Nucleus accumbens (tissue), 56 donors: ENCODE measurements at places on chromosomes 4 and X.

GRCh38 chr4:165360041-165360695, 18.6 kb upstream of the CPE start:
- DNase-seq: no peak

DNA sequence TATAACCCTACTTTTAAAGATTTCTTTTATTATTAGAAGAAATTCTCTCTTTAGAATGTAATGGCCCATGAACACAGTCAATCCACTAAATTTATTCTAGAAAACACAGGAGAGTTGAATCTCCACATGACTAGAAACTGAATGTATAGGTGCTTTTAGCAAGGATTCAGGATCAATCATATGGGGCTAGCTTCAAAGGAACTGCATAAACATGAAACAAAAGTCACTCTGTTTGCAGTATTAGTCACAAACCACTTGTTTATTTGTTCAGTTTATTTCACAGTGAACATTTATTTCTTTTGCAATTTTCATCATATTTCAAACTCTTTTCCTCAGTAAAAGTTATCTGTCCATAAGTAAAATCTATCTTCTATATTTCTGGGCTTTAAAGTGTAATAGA, 1604.6 kb downstream of the PCDH18 start:
- DNase-seq: no peak

GRCh38 chr4:105551965-105552746, at the start of gene ARHGEF38:
Gene ARHGEF38 (plus strand): TSS chr4:105552620. CDS start chr4:105552766, 146 bp downstream.
- no peak for DNase-seq

DNA sequence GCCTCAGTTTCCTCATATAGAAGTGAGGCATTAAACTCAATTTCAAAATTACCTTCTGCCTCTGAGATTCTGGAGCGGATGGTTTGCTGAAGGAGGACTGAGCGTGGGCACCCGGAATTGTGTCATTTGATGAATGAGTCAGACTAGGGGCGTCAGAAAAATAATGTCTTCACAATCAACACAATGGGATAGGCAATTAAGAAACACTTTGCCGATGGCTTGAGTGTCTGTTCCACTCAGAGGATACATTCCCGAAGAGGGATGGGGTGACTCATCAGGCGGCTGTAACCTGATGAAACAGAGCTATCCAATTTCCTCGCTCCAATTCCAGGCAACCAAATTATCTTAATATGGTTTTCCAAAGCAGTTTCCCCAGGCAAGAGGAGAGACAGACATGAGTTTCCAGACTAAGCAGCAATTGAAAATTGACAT, 1.2 kb upstream of the CHRNA9 start:
- no peak for DNase-seq

DNA sequence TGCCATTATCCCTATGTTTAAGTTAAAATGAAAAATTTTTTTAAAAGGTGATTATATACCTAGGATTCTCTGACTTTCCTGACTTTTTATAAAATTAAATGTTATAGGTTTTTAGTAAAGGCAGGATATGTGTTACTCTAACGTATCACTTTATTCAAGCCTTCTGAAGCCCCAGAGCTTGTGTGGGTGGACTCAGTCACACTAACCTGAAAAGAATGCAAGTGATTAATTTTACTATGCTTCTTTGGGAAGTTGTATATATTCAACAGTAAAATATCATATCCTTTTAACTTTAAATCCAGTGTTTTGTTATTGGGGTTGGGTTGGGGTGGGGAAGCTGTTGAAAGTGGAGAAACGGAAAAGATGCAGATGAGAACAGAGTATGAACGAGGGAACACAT, 22.8 kb downstream of the PDLIM3 start:
- no peak for DNase-seq

- no peak for DNase-seq
These were observed 127.1 kb downstream of the KLHL13 start for GRCh38 chrX:117989512-117989911.

- no peak for DNase-seq
These were observed 7.8 kb upstream of the HERC3 start for GRCh38 chr4:88584471-88584900.

DNA sequence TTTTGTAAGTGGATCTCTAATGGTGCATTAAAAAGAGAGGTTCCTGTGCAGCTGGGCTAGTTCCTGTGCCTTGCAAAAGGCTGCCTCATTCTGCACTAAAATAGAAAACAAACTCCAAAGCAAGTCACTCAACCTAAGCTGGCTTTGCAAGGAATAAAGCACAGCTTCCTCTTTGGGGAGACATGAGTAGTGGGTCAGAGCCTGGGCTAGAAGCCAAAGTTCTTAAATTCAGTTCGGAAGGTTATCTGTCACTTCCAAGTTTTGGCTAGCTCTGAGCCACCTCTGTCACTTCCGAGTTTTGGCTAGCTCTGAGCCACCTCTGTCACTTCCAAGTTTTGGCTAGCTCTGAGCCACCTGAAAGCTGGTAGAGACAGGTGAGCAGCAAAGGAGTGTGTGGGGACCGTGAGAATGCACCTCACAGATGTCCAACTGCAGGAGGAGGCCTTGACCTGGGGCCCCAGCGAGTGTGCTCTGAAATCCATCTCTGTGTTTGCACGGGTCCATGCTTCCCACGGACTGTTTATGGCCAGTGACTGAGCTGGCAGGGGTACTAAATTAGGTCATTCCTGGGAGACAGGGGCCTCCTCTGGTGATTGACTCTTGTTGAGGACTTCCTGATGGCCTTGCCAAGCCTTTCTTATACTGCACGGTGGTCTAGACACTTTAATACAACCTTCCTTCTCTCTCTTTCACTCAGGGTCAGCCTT, 36.4 kb upstream of the MAMLD1 start:
- no peak for DNase-seq

GRCh38 chr4:40461062-40461461, 125.9 kb downstream of the CHRNA9 start:
- DNase-seq: no peak

DNA sequence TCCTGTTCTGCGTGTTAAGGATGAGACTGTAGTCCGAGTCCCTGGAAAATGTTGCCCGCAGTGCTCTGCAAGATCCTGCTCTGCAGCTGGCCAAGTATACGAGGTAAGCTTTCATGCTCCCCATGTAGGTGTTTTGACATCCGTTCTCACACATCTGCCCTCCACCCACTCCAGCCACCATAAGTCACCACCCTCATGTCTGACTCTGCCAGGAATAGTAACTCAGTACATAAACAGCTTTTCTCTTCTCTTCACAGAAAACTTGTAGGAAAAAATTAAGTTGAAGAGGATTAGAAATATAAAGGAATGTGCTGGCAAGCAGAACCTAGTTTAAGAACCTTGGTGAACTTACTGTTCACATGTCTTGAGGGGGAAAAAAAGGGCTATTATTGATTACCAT, 207.9 kb downstream of the FRAS1 start:
- DNase-seq: no peak

DNA sequence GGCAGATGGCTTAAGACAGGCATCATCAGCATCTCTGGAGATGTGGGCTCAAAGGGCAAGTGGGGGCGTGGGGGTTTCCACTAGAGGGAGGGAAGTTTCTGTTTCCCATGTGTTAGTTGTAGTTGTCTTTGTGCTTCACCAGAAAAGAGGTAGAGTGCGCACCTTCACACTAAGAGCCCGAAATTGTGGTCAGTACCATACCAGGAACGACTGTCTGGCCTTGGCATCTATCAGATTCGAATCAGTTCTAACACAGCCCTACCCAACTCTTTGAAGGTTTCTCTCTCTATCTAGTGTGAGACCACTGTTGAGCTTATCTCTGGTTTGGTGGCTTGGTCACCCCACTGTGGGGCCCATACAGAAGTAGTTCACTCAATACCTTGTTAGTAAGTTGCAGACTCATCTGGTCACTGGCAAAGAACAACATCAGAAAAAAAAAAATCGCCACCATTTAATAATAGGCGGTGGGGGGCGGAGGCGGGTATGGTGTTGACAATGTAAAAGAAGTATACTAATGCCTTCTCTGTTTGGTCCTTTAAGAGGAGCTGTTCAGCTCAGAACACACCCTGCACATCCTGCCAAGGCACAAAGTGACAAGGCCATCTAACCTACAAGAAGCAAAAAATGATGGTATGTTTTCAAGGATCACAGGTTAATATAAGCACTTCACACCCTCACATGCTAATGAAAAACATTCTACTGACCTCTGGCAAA, 71.1 kb downstream of the NYX start:
- no peak for DNase-seq

GRCh38 chrX:123834116-123834515, 25.7 kb upstream of the XIAP start:
- DNase-seq: no peak

GRCh38 chr4:142719854-142720541, 126.1 kb downstream of the INPP4B start:
- no peak for DNase-seq

DNA sequence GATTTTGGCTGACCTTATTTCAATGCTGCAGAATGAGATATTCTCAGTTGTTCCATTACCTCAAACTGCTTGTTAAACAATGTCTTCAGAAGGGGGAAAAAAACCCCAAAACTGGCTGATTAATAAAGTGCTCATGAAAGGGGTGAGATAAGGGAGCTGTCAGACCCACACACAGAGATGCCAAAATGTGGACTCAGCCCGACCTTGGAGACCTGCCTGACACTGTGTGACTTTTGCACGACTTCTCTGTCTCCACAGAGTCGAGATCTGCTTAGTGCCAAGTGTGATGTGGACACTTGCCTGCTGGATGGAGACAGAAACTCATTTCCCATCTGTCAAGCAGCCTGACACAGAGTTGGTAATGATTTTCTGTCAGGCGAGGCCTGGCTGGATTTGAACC, 31.5 kb downstream of the REELD1 start:
- no peak for DNase-seq

DNA sequence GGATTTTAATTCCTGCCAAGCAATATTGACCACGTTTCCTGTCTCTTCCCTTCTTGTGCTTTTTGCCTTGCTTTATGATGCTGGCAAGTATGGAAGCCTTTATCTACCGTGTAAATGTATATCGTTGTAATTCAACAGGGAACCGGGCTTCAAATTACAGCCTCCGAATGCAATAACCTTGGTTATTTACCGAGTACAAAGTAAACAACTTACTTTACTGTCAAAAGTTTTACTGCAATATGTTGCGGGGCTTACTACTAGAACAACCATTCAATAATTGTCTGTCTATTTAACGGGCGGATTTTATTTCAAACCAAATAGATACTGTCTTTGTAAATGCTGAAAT, 73.1 kb downstream of the PALLD start:
- DNase-seq: no peak

DNA sequence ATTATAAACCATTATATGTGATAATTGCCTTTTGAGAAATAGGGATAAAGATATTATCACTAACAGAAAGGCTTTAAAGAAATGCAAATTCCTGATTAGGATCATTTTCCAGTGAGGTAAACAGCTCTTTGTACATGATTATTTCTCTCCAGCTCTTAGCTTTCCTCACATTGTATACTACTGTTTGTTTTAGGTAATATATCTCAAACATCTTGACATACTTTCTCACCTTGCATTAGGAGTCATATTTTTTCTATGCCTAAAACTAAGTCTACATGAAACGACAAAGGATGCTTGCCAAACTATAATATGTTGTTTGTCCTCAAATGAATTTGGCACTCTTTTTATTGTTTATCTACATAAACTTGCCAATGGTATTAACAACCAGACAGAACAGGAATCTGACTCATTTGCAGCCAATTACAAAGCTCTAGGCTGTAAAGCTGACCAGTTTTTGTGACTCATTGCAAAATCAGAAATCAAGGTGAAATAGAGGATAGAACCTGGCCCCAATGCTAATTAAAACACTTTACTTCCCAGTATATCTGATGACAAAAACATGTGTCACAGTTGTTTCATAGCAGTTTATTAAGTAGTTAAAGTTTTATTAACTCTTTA, 107.0 kb downstream of the IQCM start:
- no peak for DNase-seq

DNA sequence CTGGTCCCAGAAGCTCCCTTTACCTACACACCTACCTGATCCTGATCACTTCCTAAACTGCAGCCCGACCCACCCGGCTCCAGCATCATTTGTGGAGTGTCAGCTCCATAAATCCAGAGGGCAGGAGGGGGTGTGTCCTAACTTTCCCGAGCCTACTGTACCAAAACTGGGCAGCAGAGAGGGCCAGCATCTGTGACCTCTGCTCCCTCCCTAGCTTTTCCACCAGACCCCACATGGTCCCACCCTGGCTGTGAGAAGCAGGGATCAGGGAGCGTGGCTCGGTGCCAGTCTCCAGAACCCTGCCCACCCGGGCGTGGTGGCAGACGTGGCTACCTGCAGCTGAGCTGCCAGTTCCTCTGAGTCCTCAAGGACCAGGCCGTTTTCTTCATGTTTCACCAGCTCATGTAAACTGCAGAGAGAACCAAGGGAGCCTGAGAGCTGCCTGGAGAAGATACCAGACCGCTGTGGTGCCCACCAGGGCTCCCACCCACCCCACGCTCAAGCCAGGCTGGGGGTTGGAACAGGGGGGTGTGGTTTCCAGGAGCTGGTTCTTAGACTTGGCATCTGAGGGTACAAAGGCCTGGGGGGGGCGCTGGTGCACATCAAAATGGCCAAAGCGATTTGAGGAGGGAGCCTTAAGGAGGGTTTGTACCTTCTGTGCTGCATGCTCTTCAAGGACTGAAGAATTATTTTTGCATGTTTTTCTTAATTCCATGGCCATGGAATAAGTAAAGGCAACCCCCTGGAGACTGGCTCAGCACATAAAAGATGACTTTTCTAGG, 76.7 kb upstream of the DRD5 start:
- no peak for DNase-seq

DNA sequence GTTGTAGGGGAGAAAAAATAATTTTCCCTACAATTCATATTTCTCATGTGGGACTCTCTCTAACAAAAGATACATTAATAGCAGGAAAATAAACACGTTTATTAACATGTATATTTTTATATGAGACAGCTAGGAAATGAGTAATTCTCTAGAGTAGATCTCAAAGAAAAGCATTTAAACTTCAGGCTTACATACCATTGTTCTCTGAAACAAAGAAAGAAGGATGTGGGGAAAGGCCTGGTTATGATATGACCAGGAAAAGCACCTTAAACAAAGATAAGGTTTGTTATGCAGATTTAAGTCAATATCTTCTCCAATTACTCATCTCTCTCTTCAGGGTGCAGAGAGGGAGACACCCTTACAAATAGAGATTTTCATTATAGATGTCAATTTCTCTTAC, 131.3 kb downstream of the SLC7A11 start:
- DNase-seq: no peak

- no peak for DNase-seq
These were observed 68.5 kb upstream of the DDX60 start for GRCh38 chr4:168387091-168387490.
